ENCODE measurements at places on chromosomes 12 and 14.

DNA sequence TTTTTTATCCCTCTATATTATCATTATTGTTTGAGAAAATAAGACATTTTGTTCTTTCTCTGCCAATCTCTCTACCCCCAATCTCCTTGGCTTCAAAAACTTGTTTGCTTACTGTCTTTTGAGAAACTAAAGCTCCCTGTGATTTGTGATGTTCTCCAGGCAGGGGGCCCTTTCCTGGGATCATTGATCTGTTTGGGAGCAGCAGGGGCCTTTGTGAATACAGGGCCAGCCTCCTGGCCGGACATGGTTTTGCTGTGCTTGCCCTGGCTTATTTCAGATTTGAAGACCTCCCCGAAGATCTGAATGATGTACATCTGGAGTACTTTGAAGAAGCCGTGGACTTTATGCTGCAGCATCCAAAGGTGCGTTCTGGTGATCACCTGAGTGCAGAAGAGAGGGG lies 4.5 kb downstream of the ACOT6 start:
- DNase-seq, result no peak

GRCh38 chr14:68473794-68474193 lies 319.1 kb downstream of the ZFP36L1 start:
- DNase-seq, result no peak

GRCh38 chr12:88509347-88509746 lies 70.9 kb downstream of the KITLG start:
- no peak for DNase-seq

DNA sequence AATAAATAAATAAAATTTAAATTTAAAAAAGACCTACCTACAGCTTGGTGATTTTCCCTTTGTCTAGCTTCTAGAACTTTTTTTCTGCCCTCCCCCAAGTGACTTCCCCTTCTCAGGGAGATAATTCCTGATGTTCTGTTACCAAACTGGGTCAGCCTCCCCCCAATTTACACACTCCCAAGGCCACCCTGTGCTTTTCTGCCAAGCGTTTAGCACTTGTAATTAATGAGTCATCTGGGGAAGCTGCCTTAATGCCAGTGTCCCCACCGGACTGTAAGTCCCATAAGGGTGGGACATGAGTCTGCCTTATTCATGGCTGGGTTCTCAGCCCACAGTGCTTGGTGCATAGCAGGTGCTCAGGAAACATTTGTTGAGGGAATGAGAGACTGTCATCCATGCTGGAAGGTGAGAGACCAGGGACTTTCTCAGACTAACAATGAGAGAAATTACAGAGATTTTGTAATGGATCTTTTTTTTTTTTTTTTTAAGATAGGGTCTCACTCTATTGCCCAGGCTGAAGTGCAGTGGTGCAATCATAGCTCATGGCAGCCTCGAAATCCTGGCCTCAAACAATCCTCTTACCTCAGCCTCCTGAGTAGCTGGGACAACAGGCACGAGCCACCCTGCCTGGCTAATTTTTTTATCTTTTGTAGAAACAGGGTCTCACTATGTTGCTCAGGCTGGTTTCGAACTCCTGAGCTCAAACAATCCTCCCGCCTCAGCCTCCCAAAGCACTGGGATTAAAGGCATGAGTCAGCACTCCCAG lies 106.8 kb downstream of the PHETA1 start:
- no peak for DNase-seq

DNA sequence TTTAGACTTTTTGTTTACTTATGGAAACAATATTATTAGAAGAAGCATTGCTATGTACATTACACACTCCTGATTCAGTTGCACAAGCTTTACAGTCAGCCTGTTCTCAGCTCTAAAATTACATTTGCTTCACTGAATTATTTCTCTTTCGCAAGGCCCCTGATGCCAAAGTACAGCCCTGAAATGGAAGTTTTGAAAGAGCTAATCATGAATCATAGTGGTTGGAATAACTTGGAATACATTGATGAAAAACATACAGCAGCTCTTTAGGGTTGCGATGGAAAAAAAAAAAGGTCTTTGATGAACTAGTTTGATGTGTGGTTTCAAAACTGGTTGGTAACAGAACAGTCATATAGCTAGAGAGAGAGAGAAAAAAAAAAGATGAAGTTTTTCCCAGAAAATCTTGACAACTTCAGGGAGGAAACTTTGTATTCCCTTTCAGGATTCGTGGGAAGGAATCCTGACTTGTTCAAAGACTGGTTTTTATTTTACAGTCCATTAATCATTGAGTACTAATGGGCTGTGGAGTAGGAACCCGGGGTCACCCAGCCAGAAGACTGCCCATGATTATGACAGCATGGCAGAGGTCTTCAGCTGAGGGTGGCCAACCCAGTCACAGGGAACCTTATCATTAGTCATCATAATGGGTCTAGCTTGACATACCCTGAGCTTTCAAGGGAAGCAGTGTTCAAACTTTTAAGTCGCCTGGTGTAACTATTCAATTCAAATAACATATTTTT lies 460.1 kb downstream of the NAV3 start:
- DNase-seq, result no peak

- DNase-seq, result no peak
Measured at GRCh38 chr14:101559624-101560533, 1.4 kb upstream of the DIO3 start.

- DNase-seq, result no peak
Measured at GRCh38 chr12:11711651-11712327, 62.3 kb downstream of the ETV6 start.

GRCh38 chr12:111764120-111764821 lies 2.5 kb upstream of the ALDH2 start:
- DNase-seq, result no peak

GRCh38 chr12:104569346-104570173 lies 112.8 kb downstream of the CHST11 start:
- DNase-seq, result no peak

GRCh38 chr12:30845676-30846075 lies 80.9 kb upstream of the TSPAN11 start:
- no peak for DNase-seq

- peak; percentile 65 for DNase-seq
Measured at GRCh38 chr12:113196990-113197389, 11.5 kb downstream of the RITA1 start.

DNA sequence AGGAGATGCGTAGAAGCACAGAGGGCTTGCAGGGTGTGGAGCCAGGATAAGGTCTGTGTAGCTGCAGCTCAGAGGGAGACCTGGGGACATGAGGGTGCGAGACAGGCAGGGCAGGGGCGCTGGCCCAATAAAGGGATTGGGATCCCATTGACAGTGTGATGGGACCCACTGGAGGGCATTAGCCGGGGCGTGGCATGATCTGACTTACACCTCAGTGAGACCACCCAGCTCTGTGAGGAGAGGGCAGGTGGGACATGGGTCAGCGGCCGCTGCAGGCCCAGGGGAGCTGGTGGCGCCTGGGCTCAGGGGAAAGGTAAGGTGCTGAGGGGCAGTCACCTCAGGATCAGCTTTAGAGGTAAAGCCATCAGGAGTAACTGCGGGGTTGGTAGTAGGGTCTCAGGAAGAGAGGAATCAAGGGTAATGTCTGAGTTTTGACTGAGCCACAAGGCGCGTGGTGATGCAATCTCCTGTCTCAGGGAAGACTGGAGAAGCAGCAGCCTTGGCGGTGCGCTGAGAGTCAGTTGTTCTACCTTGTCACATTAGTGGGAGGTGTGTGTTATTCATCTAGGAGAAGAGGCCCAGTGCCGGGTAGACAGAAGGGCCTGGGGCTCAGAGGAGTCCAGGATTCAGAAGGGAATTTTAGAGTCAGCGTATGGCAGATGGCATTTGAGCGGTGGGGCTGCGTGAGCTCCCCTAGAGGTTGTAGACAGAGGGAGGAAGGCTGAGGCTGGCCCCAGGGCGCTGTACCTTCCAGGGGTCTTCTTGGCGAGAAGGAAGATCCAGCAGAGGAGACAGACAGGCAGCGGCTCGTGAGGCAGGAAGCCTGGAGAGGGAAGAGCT lies 30.8 kb upstream of the BDKRB2 start:
- no peak for DNase-seq

- DNase-seq, result no peak
Measured at GRCh38 chr12:21337959-21338744, 3.4 kb upstream of the SLCO1A2 start.

- DNase-seq, result no peak
Measured at GRCh38 chr12:4591180-4591687, 29.2 kb downstream of the DYRK4 start.

DNA sequence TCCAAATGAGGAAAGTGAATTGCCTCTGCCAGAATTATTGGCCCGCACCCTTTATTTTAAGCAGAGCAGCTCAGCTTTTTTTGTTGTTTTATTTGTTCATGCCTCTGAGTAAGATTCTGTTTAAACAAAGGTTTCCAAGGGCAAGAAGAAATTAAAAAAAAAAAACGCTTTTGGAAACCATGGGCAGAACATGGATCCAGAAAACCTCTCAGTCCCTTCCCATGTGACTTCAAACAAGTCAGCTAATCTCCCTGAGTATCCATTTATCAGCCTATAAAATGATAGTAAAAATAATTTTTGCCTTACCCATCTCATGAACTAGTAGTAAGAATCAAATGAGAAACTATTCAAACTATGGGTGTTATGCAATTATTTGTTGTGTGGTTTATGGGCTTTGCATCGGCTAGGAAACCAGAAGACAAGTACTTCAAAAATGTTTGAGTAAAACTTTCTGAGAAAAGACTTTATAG lies 27.6 kb downstream of the KITLG start:
- no peak for DNase-seq

- no peak for DNase-seq
Measured at GRCh38 chr12:12663644-12664294, 32.2 kb downstream of the GPR19 start.

- peak; percentile 62 for DNase-seq
Measured at GRCh38 chr12:45122768-45123380, 72.0 kb upstream of the DBX2 start.

DNA sequence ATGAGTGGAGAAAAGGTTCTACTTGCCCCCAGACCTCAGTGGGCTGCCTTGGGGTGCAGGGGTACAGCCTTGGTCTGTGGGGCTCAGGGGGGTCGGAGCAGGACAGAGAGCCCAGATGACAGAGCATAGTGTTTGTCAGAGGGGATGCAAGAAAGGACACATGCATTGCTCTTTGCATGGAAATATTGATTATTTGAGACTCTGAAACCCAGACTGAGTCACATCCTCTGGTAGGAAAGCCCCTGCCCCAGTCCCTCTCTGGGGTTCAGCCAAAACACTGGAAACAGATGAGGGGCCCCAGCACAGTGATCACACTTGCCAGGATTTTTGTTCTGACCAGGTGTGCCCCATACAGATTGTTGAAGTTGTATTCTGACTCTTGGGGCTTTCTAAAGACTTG lies 1094.4 kb downstream of the BCL11B start:
- DNase-seq, result no peak

- no peak for DNase-seq
Measured at GRCh38 chr14:101134851-101135433, 231.4 kb upstream of the RTL1 start.
